Astrocyte (in vitro differentiated cells and primary cell): ENCODE measurements at places on chromosomes 13 and 19. TPM values are rescaled to one million over a fixed set of nuclear protein-coding genes. Genes with fewer than 3 reads are reported as not detected.

GRCh38 chr13:20191311-20192157, 1.2 kb downstream of the GJB2 start:
- no peak for DNase-seq

GRCh38 chr13:27667946-27668345, 46.3 kb downstream of the POLR1D start:
- DNase-seq = peak; percentile 30

GRCh38 chr13:96636001-96636709, 358.1 kb downstream of the OXGR1 start:
- DNase-seq = no peak

DNA sequence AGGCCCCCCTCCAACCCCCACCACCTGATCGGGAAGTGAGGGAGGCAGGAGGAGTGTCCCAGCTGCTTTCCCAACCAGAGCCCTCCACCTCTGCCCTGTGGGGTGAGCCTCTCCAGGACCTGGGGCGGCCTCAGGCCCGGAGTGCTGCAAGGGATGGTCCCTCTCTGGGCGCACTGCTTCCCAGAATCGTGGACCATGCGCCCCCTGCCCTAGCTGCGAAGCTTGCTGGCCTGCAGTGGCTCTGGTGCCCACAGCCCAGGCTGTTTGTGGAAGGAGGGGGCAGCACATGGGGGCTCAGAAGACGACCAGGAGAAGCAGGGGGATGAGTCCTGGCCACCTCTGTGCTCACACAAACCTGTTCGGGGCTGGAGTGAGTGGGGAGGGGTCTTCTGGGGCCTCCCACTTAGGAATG, 33.6 kb downstream of the CEBPG start:
- DNase-seq = no peak

- DNase-seq = no peak
These were observed 512 bp downstream of the CC2D1A start for GRCh38 chr19:13906521-13906904.

- DNase-seq = no peak
These were observed 9.8 kb upstream of the MICU2 start for GRCh38 chr13:21613791-21614190.

DNA sequence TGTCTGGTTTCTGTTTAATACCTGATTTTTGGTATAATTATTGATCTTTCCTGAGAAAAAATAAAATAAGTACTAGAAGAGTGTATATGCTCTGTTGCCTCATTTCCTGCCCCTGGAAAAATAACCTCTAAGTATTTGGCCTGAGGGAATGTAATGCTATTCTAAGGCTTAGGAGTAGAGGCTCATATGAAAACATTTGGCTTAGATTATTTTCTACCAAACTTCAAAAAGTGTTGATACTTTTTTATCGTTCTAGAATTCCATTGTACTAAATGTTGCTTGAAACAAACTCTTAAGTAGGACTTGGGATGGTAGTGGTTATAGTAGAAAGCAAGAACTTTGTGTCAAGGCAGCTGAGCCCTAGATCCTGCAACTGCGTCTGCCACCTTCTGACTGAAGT, 57.8 kb downstream of the COG3 start:
- no peak for DNase-seq

DNA sequence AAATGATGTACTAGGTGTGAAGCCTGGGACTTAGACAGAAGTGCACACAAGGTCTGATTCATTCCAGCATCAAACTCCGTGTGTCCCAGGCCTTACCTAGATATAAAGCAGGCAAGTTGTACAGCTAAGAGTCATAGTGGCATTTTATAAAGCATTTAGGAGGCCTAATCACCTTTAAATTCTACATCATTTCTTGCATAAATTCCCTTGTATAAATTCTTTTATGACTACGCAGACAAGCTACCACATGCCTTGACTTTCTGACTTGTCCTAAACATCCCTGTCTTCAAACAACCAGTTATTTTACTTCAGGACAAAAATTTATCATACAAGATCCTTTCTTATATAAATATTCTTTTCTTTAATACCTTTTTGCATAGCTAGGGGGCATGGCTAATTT, 22.5 kb downstream of the TMEM255B start:
- no peak for DNase-seq

DNA sequence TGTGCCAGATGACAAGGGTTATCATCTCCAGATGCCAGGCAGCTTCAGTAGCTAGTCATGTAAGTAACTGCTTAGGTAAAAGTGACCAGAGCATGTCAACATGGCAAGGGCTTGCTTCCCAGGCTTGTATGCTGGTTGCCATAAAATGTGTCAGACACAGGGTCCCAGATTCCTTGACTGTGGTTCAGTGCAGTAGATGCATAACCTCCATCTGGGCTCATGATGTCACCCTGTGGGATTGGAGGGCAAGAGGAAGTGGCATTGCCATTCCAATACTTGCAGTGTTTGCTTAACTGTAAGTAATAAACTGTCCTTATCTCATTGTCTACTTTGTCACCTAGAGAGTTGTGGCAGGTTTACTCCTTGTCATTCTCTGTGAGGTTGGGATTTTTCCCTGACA, 226.8 kb downstream of the PCDH17 start:
- no peak for DNase-seq

- DNase-seq = peak; percentile 87
These were observed at the start of gene ZNF324 for GRCh38 chr19:58466760-58467589. ZNF324 (plus strand) TSS chr19:58467080; CDS start chr19:58469186, 2,106 bp downstream.

- DNase-seq = no peak
These were observed 89.0 kb upstream of the ZNF507 start for GRCh38 chr19:32256341-32256975.

DNA sequence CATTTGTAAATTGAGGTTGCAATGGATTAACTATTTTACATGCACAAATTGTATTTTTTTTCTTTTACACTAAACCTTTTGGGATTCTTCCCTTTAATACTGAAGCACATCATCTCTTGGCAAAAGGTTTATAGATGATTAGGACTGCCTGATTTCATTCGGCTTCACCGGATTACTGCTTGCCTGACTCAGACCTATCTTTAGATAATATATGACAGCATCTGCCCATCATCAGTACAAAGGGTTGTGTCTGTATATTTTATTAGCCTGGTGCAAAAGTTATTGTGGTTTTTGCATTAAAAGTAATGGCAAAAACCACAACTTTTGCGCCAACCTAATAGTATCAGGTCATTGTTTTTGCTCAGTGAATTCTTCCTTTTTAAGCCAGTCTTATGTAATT, 316.2 kb upstream of the HTR2A start:
- DNase-seq = peak; percentile 28

Gene DPF1
- total RNA-seq = 4.0 and 4.5 TPM in 2 replicates

Gene ELAVL3
- not detected in 2 replicates for total RNA-seq

Gene EXOC3L2
- 0.61 and 0.87 TPM in 2 replicates for total RNA-seq
